ENCODE measurements at places on chromosomes 6 and 20.

DNA sequence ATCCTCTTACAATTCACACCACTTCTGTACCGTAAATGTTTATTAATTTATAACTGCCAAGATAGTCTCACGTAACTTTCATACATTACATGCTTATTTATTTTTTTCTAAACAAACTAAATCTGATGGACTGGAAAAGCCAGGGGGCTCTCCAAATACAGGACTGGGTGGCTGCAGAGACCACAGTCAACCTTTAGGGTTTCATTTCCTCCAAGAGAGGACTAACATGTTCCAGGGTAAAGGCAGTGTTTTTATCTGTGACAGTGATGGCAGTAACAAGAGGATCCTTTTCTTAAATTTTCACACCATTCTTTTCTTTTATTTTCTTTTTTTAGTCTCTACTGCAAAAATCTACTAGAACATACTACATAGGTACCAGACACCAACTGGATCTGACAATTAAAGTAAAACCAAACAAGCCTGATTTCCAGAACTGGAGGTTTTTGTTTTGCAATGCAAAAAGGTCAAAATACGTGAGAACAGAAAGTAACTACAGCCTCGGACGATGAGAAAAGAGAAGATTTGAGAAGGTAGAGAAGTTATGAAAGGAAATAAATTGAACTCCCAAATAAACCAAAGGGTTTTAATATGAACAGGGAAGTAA lies 1.2 kb downstream of the LMBRD1 start:
- DNase-seq, result no peak

DNA sequence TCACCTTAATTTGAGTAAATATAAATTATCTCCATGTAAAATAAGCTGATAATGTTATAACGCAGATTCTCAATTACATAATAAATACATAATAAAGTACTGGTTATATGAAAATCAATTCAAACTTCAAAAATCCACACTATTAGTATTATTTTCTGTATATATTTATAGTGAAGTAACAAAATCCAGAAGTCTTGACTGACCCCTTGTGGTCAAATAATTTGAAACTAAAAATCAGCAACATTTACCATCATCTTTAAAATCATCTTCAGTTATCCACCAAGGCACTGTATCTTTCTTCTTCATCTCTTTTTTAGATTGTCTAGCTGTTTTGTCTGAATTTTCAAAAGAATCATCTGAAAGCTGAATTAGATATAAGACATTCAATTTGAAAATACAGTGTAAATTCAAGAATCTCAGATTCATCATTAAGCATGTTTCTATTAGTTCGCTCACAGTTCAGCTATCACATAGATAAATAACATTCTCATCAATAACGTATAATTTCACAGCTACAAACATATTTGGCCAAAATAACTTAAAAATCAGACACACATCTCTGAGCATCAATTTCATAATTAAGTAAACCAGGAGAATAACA lies 6.5 kb downstream of the CEP162 start:
- DNase-seq, result no peak

- DNase-seq, result no peak
These were observed 87.4 kb upstream of the BHLHE23 start for GRCh38 chr20:63093966-63094766.

GRCh38 chr6:27951040-27951439 lies 6.0 kb upstream of the OR2B6 start:
- DNase-seq, result no peak

DNA sequence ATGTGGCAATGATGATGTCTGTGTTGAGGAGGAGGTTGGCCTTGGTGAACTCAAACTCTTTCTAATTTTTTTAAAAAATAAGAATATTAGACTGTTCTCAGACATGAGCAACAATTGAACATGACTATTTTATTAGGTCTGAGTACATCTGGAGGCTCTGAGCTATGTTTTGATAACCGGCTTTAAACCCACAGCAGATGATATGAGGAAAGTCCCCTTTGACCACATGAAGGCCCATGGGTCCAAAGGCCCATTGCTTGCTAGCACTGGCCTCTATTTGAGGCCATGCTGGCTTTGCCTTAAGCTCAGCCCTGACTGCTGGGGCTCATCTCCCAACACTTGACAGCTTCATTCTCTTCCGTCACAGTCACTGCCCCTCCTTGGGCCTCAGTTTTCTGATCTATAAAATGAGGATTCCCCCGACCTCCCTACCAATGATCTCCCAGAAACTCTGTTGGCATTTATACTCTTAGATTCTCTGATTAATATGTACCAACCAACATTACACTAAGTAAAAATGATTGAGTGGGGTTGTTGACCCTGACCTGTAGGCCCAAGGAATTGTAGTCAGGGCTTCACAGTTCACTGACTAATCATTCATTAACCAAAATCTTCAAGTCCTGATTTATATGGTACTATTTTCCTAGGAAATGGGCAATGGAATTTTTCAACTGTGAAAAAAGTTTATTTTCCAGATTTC lies 23.9 kb upstream of the TINAG start:
- no peak for DNase-seq

DNA sequence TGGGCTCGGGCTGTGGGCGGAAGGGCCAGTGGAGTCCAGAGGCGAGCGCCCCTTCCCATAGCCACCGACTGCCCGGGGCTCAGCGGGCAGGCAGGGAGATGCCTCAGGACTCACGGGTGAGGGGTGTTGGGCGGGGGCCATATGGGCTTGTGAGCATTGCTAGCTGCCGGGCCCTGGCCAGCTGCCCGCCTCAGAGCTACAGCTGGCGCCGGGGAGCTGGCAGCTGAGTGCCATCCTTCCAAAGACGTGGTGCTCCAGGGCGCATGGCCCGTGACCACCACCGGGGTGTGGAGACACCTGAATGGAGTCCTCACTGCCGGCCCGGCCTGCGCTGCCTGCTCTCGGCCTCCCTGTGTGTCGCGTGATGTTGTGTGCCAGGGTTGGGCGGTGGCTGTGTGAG lies 10.6 kb upstream of the RBBP8NL start:
- DNase-seq, result no peak
